ENCODE measurements at places on chromosomes 16 and 17.

DNA sequence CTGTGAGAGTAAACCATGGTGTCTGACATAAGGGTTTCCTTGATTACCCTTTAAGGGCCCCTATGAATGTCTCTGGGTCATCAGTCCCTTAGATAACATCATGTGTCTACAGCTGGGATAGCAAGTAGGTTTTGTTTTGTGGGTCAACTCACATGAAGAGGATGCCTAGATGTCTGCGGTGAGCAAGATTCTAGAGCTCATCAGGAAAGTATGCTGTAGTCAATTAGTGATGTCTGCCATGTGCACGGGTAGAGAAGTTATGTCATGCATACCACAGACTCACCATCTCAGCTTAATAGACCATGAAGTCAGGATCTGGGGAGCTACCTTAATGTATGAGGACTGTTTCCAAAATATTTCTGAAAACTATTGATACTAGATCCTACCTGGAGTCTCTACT is 57.5 kb downstream of the CDH13 start:
- no peaks in the 10 kb centered on the region for H3K36me3 ChIP-seq
- no peak for DNase-seq
- no peak overlapping the region for H3K27ac ChIP-seq
- H3K27me3 ChIP-seq = no peaks in the 10 kb centered on the region

DNA sequence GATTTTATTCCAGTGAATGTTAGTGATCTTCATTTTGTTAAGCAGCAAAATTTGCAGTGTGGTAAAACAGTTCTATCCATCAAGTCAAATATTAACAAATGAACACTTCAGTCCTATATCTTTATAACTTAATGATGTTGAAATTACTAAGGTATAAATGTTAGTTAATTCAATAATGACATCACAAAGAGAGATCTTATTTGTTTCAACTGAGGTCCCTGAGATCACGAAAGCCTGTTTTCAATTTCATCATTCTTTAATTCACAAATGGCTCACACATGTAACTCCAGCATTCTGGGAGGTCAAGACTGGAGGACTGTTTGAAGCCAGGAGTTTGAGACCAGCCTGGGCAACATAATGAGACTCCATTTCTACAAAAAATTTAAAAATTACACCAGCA is 13.9 kb downstream of the SMURF2 start:
- H3K4me1 ChIP-seq = peaks cover 13% of the 10 kb centered on the region
- no peak overlapping the region for H3K4me3 ChIP-seq
- H3K27me3 ChIP-seq = no peaks in the 10 kb centered on the region

GRCh38 chr17:32261936-32262510 is 3.6 kb upstream of the RHBDL3 start:
- H3K4me3 ChIP-seq = no peak overlapping the region
- peaks cover 10% of the 10 kb centered on the region for H3K27me3 ChIP-seq

GRCh38 chr17:44390250-44390870 is 911 bp upstream of the ITGA2B start:
- H3K4me3 ChIP-seq = no peak overlapping the region
- H3K4me1 ChIP-seq = peaks cover 8% of the 10 kb centered on the region
- H3K27me3 ChIP-seq = peaks cover 17% of the 10 kb centered on the region
- H3K36me3 ChIP-seq = no peaks in the 10 kb centered on the region
- H3K27ac ChIP-seq = no peak overlapping the region

DNA sequence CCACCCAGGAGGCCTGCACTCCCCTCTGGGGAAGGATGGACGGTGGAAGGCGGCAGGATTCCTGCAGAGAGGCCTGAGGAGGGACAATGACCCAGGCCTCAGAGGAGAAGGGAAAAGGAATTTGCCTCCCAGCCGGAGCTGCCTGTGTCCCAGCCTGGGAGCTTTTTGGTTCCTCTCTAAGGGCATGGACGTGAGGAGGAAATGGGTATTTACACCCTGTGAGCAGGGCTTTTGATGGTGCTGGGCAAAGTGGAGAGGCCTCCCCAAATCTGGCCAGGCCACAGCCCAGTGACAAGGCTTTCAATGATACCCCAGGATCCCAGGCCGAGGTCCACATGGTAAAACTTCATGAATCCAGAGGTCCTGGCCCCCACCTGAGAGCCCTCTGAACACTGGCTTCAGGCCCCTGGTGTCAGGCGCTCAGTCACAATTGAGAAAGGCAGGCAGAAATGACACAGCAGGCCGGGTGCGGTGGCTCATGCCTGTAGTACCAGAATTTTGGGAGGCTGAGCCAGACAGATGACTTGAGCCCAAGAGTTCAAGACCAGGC is 56.0 kb upstream of the DOC2B start:
- H3K36me3 ChIP-seq = no peaks in the 10 kb centered on the region
- H3K4me1 ChIP-seq = peaks cover 15% of the 10 kb centered on the region
- no peak overlapping the region for H3K4me3 ChIP-seq
- H3K27me3 ChIP-seq = no peaks in the 10 kb centered on the region

GRCh38 chr16:23857256-23857880 is 21.6 kb downstream of the PRKCB start:
- H3K27me3 ChIP-seq = no peaks in the 10 kb centered on the region
- no peaks in the 10 kb centered on the region for H3K36me3 ChIP-seq
- H3K27ac ChIP-seq = no peak overlapping the region
- H3K4me3 ChIP-seq = no peak overlapping the region
- H3K4me1 ChIP-seq = no peaks in the 10 kb centered on the region

GRCh38 chr17:65226227-65226626 is 89.1 kb downstream of the RGS9 start:
- peaks cover 14% of the 10 kb centered on the region for H3K4me1 ChIP-seq
- DNase-seq = no peak
- no peak overlapping the region for H3K4me3 ChIP-seq
- peaks cover 10% of the 10 kb centered on the region for H3K27me3 ChIP-seq

DNA sequence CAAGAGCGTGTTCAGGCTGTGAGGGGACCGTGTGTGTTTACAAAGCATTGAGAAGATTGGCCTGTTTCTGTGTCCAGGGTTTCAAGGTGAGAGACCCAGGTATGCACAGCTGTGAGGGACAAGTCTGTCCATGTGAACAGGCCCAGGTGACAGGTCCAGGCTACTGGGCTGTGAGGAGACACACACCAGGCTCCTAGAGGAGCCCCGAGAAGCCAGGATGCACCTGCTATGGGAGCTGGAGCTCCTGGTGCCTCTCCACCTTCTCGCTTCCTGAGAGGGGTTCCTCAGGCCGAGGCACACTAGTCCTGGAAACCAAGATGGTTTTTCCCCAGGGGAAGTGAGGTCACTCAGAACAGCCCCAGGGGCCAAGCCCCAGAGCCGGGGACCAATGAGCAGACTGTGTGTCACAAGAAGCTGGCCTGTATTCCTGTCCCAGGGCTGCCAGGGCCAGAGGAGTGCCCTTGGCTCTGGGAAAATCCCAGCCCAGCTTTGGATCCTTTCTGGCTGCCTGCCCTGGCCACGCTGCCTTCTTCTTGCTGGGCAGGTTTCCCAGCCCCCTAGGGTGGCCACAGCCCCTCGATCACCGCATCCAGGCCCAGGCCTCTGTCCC is 153.4 kb upstream of the PLCG2 start:
- no peaks in the 10 kb centered on the region for H3K27me3 ChIP-seq
- H3K27ac ChIP-seq = peak overlapping the region; percentile 40
- H3K36me3 ChIP-seq = no peaks in the 10 kb centered on the region
- peak; percentile 68 for DNase-seq
- peaks cover 9% of the 10 kb centered on the region for H3K4me1 ChIP-seq
- H3K4me3 ChIP-seq = no peak overlapping the region

DNA sequence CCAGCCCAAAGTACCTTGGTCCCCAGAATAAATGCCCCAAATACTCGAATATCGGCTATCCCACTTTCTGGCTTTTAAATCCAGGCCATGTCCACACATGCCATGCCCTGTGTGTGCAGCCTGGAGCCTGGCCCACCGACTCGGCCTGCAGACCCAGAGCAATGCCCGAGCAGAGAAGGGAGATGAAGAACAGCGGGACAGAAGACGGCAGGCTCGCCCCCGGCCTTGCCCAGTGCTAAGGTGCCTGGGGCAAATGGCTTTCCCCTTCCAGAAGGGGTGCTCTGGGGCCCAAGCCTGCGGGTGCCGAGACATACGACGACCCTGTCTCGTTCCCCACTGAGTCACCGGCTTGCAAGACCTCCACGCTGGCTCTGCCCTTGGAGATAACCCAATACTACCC is 8.0 kb downstream of the CLUH start:
- no peaks in the 10 kb centered on the region for H3K27me3 ChIP-seq
- H3K4me1 ChIP-seq = peaks cover 15% of the 10 kb centered on the region
- peak; percentile 51 for DNase-seq
- H3K27ac ChIP-seq = no peak overlapping the region
- H3K4me3 ChIP-seq = no peak overlapping the region

DNA sequence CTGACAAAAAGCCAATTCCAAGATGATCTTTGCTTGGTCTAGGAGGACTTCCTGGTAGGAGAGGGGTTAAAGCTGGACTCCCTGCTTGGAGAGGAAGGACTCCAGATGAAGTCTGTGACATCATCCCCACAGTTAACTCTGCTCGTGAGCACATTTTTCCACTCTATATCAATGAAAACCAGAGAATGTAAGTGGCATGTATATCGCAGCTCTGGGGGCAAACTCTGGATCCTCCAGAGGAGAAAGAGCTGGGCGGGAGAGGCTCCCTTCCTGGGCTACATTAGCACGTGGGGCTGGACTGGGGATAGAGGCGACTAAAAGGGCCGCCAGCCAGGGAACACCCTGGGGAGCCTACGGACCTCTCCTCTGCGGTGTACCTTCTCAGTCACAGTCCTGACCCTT is 34.1 kb downstream of the HIC1 start:
- H3K4me3 ChIP-seq = peak overlapping the region; percentile 32
- H3K27ac ChIP-seq = peak overlapping the region; percentile 69
- DNase-seq = no peak

DNA sequence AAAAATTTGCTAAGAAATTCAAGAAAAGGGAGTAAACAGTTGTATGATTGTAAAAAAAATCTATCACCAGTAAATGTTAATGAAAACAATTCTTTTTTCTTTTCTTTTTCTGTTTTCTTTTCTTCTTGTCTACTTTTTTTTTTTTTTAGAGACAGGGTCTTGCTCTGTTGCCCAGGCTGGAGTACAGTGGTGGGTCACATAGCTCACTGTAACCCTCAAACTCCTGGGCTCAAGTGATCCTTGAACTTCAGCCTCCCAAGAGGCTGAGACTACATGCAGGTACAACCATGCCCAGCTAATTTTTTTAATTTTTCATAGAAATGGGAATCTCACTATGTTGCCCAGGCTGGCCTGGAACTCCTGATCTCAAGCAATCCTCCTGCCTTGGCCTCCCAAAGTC is 57.2 kb upstream of the SIAH1 start:
- no peaks in the 10 kb centered on the region for H3K36me3 ChIP-seq
- H3K4me1 ChIP-seq = peaks cover 14% of the 10 kb centered on the region
- DNase-seq = no peak
- no peak overlapping the region for H3K4me3 ChIP-seq
- no peak overlapping the region for H3K27ac ChIP-seq

- H3K4me1 ChIP-seq = no peaks in the 10 kb centered on the region
- H3K4me3 ChIP-seq = no peak overlapping the region
- no peaks in the 10 kb centered on the region for H3K36me3 ChIP-seq
- no peak for DNase-seq
- H3K27me3 ChIP-seq = no peaks in the 10 kb centered on the region
Measured at GRCh38 chr17:69473841-69474831, 59.6 kb downstream of the MAP2K6 start.

GRCh38 chr17:12683299-12683698 is 17.6 kb downstream of the MYOCD start:
- H3K27me3 ChIP-seq = peaks cover 6% of the 10 kb centered on the region
- no peaks in the 10 kb centered on the region for H3K36me3 ChIP-seq
- DNase-seq = no peak
- no peaks in the 10 kb centered on the region for H3K4me1 ChIP-seq

Data from left lung (tissue), 14 donors.